ENCODE measurements at places on chromosomes 13 and 19.

DNA sequence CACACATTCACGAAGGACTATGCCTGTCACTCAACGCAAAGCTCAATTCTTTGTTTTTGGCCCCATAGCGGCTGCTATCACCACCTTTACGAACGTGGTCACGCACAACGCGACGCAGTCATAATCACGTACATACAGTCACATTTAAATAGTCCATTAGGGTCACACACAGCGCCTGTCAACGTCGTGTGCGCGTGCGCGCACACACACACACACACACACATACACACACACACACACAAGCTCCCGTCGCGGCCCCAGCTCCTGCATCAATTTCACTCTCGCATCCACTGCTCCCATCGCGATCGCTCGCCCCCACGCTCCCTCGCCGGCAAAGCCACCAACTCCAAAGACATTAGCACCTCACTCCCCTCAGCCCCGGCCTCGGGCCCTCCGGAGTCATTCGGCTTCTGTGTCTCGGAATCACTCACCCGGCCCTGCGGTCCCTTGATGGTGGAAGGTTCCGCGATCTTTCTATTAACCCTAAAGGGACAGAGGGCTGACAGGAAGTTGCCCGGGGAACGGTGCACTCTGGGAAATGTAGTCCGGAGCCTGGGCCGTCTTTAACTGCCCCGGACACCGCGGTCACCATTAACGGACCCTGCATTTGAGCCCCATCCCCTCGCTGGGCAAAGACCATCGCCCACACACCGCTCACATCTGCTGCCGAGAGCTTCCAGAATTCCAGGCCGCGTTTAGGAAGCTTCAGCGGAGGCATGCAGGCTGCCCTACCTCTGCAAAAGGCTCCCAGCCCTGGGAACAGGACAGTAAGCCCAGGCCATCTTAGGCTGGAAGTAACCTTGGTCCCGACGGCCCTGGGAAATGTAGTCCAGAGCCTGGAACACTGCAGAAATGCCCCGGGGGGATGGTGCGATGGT, at the start of gene ZNF790:
ZNF790 (minus strand) TSS at position 482 of the 878 bp plus-strand sequence. CDS start 12,768 bp downstream, outside the sequence.
- peak; percentile 74 for DNase-seq

- DNase-seq: no peak
Observed at GRCh38 chr19:42850981-42851717, 28.4 kb downstream of the PSG1 start.

DNA sequence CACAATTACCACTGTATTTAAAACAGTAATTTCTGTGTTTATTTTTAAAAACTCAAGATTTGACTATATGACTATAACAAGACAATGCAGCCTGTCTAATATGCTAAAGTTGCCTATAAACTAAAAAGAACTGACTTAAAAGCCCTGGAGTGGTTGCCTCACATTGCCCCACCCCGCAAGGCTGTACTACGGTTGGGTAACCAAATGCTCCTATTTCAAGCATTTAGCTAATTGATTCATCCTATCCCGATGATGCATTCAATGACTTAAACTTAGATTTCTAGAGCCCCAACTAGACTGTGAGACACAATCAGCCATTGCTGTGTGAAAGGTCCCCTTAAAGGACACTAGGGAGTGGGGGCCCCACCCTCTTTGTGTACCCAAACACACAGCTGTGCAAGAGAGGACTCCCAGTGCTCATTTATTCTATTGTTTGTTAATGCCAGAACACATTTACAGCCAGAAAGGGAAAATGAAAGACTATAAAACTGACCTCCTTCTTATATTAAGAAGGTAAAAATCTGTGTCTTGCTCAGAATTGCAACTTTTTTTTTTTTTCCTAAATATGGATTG, 66.9 kb downstream of the MIPEP start:
- no peak for DNase-seq

DNA sequence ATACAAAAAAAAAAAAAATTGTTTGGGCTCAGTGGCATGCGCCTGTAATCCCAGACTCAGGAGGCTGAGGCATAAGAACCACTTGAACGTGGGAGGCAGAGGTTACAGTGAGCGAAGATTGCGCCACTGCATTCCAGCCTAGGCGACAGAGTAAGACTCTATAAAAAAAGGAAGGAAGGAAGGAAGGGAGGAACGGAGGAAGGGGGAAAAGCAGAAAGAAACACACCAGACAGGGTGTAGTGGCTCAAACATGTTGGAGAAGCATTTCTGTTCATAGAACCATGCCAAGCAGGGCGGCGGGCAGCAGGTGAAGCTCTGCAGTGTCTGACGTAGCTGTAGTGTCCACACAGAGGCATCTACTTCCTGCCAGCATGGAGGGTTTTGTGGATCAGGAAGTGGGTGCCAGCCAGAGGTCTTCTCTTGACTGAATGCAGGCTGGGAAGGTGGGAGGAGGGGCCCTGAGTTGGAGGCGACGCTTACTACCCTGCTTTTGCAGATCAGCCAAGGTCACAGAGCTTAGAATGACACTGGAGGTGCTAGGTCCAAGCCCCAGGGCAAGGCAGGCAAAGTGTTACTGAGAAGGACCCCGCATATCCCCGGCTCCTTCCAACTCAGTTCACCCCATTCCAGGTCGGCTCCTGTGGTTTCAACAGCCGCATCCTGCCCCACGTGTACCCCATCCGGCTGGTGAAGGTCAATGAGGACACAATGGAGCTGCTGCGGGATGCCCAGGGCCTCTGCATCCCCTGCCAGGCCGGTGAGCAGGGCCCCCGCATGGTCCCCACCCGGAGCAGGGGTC, 11.6 kb upstream of the PGLS start:
- no peak for DNase-seq

DNA sequence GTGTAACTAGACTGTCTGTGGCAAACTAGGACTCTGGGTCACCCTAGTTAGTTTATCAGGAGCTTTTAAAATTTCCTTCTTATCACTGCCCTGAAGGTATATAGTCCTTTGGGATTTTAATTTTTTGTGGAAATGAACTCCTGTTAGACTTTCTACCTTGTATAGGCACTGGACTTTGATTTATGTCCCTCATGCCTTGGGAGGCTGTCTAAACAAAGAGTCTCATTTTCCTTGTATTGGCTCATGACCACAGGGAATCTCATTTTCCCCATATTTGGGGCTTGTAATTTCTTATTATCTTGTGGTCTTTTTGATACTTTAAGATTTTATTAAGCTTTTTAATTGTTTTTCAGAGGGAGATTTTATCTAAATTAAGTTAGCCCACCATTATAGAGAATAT, 21.4 kb downstream of the KCTD4 start:
- DNase-seq: no peak

DNA sequence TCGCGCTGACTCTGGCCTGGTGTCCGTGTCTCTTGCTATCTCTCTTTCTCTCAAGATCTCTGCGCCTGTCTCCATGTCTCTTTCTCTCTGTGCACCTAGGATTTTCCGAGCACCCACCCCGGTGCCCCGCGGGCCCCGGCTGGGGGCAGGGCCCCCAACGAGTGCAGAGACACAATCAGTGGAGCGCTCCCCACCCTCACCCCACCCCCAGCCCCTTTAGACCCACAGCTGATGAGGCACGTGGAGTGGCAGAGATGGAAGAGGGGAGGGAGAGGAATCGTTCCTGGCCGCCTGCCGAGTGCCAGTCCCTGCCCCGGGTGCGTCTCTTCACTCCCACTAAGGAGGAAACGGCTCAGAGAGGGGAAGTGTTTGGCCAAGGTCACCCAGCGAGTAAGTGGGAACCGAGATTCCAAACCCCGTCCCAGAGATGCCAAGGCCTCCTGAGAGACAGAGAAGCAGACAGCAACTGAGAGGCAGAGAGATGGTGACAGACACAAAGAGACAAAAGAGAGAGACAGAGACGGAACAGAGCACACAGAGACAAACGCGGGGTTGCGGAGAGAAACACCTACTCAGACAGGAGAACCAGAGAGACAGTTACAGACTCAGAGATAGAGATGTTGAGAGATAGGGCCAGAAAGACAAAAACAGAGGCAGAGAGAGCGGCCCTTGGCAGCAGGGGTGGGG, 626 bp upstream of the BCL3 start:
- DNase-seq: no peak

- DNase-seq: no peak
Observed at GRCh38 chr19:50497022-50497405, 14.0 kb downstream of the JOSD2 start.

GRCh38 chr19:11881151-11881800, 6.3 kb upstream of the ZNF69 start:
- DNase-seq: peak; percentile 74

DNA sequence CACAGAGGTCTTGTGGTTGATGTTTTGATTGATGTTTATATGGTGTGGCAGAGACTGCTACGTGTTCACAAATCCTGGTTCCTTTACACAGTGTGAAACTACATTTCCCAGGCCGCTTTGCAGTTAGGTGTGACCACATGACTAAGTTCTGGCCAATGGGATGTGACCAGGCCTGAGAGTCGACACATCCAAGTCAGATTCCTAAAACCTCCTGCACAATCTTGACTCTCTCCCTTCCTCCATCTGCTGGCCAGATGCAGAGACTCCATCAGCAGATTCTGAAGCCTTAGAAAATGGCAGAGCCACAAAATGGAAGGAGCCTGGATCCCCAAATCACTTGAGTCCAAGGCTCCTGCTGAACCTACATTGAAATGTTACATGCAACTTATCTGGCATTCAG, 12.6 kb downstream of the CD37 start:
- DNase-seq: no peak

DNA sequence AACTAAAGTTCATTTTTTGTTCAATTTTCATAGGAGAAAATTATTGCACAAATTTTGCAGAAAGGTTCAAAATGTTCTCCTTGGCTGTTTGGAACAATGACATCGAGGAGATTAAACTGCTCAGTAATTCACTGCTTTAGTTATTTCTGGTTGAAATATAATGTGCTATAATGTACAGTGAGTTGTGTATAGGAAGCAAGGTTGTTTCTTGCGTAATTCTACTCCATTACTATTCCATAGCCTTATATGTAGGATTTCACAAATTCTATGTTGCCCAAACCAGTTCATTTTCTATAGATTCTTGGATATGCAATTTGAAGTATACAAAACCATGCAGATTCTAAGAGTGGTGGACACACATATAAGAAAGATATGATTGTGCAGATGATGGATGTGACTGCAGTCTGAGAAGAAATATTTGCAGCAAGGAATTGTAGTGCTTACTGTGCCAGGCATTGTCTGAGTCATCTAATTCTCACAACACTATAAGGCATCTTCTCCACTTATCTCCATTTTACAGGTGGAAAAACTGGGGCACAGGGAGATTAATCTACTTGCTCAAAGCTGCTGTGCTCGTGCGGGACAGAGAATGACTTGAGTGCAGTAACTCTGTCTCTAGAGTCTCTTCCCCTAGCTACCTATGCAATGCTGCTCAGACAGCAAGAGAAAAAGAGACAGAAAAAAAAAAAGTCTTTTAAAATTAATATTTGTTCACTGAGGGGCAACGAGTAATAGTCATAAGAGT, 515.5 kb downstream of the MYO16 start:
- DNase-seq: no peak

- no peak for DNase-seq
Observed at GRCh38 chr13:41694545-41695301, 237.4 kb downstream of the RGCC start.

GRCh38 chr13:99484473-99484872, 16.8 kb upstream of the TM9SF2 start:
- DNase-seq: no peak

DNA sequence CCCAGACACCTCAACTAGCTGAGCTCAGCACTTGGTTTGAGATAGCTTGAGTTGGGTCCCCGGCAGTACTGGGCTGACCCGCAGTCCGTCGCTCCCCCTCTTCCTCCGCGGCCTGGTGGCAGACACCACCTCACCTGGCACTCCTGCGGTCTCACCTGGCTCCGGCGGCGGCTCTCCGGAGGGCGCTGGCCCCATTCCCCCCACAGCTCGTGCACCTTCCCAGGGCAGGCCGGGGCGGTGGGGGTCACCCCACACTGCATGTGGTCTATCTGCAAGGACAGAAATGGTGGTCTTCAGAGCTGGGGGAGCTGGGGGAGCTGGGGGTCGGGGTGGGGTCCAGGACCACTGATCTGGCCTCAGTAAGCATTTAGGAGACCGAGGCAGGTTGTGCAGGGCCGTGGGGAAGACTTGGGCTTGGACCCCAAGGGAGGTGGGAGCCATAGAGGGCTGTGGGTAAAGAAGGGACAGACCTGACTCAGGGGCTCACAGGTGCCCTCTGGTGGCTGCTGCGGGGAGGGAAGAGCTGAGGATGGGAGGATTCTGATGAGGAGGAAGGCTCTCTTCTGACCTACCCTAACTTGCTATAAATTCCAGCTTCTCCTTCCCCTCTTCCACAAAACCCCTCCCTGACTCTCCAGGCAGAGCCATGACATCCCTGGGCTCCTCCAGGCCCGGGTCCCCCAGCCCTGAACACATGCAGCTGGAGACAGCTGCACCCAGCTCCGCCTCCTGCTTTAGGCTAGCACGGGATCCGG, 6.7 kb upstream of the PLIN4 start:
- peak; percentile 83 for DNase-seq

GRCh38 chr13:100984085-100984705, 309.6 kb upstream of the TMTC4 start:
- no peak for DNase-seq

DNA sequence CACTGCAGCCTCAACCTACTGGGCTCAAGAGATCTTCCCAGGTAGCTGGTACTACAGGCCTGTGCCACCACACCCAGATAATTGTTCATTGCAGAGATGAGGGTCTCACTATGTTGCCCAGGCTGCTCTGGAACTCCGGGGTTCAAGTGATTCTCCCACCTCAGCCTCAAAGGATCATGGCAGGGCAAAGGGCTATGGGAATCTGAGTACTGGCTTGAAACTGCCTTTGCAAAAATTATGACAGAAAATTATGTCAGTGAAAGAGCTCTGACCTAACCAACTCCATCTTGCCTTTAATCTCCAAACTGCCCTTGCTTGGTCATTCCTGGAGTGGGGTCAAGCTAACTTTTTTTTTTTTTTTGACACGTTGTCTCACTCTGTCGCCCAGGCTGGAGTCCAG, 1.3 kb upstream of the DNASE2 start:
- no peak for DNase-seq

- DNase-seq: no peak
Observed at GRCh38 chr13:45811891-45812694, 39.5 kb downstream of the SIAH3 start.

DNA sequence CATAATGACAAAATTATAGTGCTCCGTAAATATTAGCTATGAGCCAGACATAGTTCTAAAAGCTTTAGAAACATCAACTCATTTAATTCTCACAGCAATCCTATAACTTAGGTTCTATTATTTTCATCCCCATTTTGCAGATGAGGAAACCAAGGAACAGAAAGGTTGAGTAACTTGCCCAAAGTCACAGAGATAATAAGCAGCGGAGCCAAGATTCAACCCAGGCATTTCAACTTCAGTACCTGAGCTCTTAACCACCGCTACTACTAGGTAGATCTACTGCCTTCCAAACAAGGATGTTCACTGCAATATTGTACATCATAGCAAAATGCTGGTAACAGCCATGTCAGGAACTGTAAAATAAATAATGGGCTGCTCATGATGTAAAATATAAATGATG, 39.9 kb downstream of the ELF1 start:
- DNase-seq: no peak

- peak; percentile 82 for DNase-seq
Observed at GRCh38 chr19:58559275-58560006, 1.0 kb upstream of the UBE2M start.

GRCh38 chr13:73945871-73946270, 188.3 kb downstream of the KLF12 start:
- DNase-seq: no peak

GRCh38 chr19:34644991-34645461, 31.9 kb downstream of the SCGB2B2 start:
- no peak for DNase-seq

GRCh38 chr13:114124921-114125320, 7.5 kb downstream of the RASA3 start:
- DNase-seq: no peak

Measured in neural crest cell (in vitro differentiated cells).